ENCODE measurements at places on chromosomes 4 and X.

DNA sequence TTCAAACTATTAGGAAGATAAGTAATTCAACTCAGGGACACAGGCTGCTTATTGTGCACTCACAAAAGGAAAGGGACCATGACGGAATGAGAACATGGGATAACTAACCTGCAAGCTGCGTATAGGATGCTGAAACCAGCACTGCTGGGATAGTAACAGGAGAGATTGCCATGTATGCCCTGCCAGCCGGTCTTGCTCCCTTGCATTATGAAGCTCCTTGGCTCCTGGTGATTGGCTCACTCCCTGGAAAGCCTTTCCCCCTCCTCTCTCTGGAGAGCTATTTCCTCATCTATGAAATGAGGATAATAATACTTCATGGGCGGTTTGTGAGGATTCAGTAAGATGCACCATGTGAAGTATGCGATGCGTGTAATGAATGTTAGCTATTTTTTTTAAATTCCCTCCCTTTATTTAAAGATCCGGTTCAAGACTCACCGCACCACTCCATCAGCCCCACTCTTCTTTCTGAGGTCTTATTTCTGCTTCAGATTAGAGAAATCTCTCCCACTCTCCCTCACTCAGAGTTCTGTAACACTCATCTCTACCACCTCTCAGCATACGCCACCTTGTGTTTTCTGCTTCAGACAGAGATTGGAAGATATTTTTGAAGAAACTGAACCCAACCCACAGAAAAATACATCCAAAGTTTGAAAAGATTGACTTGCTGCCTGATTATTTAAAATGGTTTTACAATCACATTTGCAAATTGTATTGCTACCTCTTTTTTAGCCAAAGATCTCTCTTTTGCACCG is 18.4 kb downstream of the MSMO1 start:
- DNase-seq: no peak

DNA sequence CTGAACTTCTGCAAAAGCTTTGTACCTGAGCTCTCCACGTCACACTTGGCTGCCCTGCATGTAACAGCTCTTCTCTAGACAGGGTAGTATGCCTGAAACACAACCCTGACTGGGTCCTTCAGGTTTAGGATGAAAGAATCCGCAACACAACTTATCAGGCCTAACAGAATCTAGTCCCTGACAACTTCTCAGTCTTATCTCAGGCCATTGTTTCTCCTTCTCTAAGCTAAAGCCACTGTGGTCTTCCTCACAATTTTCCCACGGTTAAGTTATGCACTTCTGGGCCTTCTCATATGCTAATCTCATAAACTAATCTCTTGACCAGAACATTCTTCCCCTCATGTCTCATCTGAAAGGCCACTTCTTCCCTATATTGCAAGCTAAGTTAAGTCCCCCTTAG is 10.8 kb upstream of the TMPRSS11B start:
- no peak for DNase-seq

DNA sequence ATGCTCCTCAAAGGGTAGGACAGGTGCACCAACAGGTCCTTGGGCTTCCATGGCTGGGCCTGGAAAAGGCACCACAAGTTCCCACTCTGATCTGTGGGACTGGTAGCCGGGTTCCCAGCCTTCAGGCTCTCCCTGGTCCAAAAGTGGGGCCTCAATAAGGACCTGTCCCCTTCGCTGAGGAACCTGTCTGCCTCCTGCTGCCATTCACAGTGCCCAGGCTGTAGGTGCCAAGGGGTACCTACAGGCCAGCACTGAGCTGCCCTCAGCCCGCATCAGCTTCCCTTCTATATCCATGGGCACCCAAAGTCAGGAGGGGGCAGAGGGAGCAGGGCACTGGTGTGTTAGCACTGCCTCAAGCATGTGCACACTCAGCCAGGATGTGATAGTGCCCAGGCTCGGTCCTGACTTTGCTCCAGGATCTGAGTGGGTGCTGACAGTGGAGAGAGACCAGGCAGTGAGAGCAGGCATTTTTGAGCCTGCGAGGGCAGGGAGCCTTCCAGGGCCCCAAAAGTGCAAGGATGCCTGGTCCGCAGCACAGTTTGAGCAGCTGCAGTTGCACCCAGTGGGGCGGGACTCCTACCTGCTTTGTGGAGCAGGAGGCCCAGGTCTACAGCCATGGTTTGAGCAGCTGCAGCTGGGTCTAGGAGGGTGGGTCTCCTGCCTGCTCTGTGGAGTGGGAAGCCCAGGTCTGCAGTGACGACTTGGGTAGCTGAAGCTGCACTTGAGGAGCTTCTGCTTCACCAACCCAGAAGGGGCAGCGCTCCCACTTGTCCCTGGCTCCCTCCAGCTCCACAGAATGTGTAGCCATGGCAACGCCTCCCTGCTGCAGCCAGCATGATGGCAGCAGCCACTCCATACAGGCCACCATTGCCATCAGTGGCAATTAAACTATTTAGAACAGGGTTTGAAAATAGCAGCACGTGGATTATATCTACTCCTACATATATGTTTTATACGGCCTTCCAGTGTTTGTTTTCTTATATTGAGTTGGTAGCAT is 376.4 kb downstream of the KCTD8 start:
- no peak for DNase-seq

DNA sequence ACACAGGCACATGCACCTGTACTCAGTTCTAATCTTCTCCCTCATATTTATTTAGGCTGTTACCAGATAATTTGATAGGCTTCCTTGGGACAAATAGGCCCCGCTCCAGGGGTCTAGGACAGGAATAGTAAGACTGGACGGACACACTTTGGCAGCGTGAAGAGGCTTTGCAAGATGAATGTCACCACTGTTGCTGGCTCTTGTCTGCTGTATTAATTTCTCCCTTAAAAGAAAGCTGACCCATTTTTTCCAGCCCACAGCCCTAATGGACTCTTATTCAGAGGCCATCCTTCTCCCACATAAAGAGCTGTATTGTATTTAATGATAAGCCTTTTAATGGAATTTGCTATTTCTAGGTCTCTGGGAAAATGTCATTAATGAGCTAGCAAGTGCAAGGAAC is 18.0 kb downstream of the FAM184B start:
- DNase-seq: no peak

- DNase-seq: no peak
These were observed 80.0 kb downstream of the CLDN34 start for GRCh38 chrX:10047133-10047532.
